ENCODE measurements at places on chromosomes 7 and 10.

- no peak for DNase-seq
Measured at GRCh38 chr7:31814187-31814586, 127.2 kb downstream of the PPP1R17 start.

DNA sequence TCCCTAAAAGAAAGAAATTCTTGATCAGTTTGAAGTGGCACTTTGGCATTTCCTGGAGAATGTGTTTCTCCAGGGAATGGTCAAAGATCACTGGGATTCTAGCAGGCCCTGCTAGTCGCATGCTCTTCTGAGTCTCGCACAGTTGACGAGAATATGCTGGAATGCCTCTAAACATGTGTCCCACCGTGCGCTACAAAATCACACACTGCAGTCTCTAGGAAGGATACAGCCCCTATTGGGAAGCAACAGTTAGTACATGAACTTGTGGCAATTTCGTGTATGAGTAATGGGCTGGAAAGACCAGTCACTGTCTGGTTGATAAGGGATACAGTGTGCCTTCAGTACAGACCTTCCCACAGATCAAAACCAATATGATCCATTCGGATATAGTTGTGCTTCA, 257.9 kb downstream of the PRPF18 start:
- no peak for DNase-seq

GRCh38 chr7:106870983-106871410, 5.9 kb downstream of the PIK3CG start:
- no peak for DNase-seq

DNA sequence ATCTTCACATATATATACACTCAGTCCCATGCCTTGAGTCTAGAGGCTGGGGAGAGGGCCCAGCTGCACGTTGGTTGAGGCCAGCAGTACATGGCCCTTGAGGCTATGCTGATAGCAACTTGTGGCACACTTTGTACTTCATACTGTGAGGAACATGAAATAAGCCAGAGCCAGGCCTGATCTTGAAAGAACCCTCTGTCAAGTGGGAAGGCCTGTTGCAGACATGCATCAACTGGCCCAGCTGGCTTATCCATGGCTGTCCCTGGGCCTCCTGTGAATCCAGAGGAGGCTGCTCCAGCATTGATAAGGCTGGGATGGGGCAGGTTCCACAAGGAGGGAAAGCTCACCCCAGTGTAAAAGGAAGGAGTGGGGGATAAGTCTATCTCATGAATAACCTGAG, 140.4 kb downstream of the NRF1 start:
- no peak for DNase-seq

DNA sequence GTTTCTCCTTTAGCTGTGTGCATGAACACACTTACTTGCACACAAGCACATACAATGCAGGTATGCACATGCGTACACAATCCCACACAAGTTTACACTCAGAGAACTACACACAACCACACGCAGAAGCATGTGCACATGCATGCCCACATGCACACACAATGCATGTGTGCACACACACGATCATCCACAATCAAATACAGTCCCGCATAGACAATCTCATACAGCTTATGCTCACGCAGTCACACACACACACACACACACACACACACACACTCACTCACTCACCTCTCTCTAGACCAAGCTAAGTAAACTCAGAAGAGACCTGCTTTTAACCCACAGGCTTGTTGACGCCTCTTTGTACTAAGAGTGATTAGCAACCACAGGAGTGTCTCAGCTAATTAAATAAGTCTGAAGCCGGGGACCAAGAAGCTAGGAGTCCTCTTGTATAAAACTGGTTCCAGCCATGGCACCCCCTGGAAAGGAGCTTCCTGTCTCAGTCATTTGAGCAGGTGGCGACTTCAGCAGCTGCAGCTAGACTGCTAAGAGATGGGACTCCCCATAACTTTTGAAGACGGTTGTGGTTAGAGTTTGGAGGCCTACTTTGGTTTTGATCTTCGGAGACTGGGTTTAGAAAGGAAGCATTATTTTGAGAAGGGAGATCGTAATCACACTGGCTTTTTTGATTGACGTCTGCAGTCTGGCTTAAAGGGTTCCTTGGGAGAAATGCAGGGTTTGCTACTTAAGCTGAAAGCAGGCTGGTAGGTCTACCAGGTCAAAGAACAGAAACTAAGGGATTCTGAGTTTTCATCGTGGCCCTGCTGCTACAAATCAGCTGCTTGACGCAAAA, 82.3 kb upstream of the ADRB1 start:
- DNase-seq, result no peak

- DNase-seq, result no peak
Measured at GRCh38 chr10:133465950-133466474, 12.3 kb downstream of the SCART1 start.

DNA sequence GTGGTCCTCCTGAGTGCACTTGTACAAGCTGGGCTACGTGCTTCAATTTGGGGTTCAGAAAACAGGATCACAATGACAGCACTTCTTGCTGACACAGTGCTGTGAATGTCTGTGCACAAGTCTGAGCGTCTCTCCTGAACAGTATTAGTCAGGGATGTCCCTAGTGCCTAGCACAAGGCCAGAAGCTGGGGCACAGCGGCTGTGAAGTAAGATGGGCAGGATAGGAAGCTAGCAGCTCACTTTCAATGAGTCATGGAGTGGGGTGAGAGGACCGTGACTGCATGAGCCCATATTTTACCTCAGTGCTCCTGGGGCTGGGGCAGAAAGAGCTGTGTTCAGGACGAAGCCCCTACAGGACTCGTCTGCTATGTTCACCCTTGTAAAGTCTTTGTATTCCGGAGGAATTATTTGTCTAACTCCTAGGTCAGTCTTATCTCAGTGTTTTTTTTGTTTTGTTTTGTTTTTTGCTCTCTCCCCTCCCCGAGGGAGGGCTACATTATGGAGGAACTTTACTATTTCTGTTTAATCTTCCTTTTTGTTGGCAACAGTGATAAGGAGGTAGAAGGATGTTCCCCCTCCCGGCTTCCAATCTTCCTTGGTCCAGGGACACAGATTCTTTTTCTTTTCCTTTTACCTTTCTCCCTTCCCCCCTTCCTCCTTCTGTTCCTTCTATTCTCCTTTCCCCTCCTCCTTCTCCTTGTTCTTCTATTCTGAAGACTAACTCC, 2.8 kb upstream of the LRMDA start:
- no peak for DNase-seq

- no peak for DNase-seq
Measured at GRCh38 chr10:130401860-130402765, 265.9 kb downstream of the GLRX3 start.

GRCh38 chr7:95526128-95526738, 40.5 kb downstream of the ASB4 start:
- peak; percentile 32 for DNase-seq

- DNase-seq, result no peak
Measured at GRCh38 chr10:12013926-12014325, 28.7 kb downstream of the UPF2 start.

- no peak for DNase-seq
Measured at GRCh38 chr7:78261739-78262138, 463.2 kb downstream of the PHTF2 start.

- DNase-seq, result no peak
Measured at GRCh38 chr7:132169730-132170129, 406.5 kb downstream of the PLXNA4 start.

- no peak for DNase-seq
Measured at GRCh38 chr7:116142374-116142773, 68.0 kb upstream of the TES start.

GRCh38 chr7:5495581-5496375, 72.1 kb upstream of the TNRC18 start:
- peak; percentile 91 for DNase-seq

DNA sequence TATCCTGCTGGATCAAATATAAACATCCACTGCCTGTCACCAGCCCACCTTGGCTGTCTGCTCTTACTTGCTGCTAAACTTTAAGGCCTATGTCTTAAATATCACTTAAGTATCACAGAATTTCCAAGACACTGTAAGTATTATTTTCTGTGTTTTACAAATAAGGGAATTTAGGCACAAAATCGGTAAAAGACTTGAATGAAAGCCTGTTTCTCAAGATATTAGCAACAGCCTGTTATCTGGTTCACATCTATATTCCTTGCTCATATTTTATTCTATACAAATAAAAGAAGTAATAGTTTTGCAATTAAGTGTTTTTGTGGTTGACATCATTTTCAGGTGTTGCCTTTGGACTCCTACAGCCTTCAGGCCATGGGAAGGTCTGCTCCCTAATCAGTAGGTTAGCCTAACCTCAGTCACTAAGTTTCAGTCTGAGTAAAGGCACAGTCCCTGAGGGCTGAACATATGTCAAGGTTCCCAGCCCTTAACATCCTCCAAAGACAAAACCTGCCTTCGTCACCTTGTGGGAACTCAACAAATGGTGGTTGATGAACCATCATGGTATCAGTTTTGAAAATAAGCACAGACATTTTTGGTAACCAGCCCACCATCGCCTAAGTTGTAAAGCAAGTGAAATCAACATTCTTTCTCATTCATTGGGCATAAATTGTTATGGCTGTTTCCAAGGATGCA, 127.1 kb downstream of the CREB5 start:
- no peak for DNase-seq

DNA sequence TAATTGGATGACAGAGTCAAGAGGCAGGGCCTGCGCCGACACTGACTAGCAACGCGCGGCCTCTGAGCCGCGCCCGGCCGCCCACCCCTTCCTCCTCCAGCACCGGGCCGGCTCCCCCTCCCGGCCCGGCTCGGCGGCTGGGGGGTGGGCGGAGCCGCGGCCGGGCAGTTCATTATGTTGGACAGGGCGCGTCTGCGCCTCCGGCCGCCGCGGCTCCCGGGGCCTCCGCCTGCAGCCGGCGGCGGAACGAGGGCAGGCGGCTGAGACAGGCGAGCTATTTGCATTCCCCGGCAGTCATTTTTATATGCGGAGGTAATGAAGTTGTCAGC, 106.7 kb downstream of the SNX10 start:
- DNase-seq, result peak; percentile 44

Measured in substantia nigra (tissue), 51 donors.